ENCODE measurements at places on chromosomes 3 and 15.
A peak's percentile ranks its signal among the peaks of the same experiment; 100 is the strongest.

DNA sequence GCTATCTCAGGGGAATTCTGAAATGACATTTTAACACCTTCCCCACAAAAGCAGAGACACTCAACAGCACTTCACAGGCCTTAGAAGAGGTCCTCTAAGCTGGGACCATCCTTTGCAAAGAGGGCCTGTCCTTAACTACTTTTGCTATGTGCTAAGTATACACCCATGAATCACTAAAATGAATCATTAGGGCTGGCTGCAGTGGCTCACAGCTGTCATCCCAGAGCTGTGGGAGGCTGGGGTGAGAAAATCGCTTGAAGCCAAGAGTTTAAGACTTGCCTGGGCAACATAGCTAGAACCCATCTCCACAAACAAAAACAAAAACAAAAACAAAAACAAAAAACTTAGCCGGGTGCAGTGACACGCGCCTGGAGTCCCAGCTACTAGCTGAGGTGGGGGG is 53.9 kb upstream of the MELTF start:
- no peaks in the 10 kb centered on the region for H3K4me1 ChIP-seq
- H3K4me3 ChIP-seq, result no peak overlapping the region
- H3K27me3 ChIP-seq, result no peaks in the 10 kb centered on the region
- no peak overlapping the region for H3K27ac ChIP-seq
- DNase-seq, result no peak

GRCh38 chr3:94739420-94739819 is 676.6 kb downstream of the NSUN3 start:
- no peaks in the 10 kb centered on the region for H3K4me1 ChIP-seq
- no peaks in the 10 kb centered on the region for H3K36me3 ChIP-seq
- no peak overlapping the region for H3K27ac ChIP-seq
- no peak overlapping the region for H3K4me3 ChIP-seq

- no peaks in the 10 kb centered on the region for H3K4me1 ChIP-seq
- no peaks in the 10 kb centered on the region for H3K27me3 ChIP-seq
- H3K27ac ChIP-seq, result no peak overlapping the region
- H3K36me3 ChIP-seq, result peaks cover 10% of the 10 kb centered on the region
- no peak overlapping the region for H3K4me3 ChIP-seq
- DNase-seq, result peak; percentile 16
Measured at GRCh38 chr15:22884344-22884743, 45.9 kb downstream of the NIPA2 start.

DNA sequence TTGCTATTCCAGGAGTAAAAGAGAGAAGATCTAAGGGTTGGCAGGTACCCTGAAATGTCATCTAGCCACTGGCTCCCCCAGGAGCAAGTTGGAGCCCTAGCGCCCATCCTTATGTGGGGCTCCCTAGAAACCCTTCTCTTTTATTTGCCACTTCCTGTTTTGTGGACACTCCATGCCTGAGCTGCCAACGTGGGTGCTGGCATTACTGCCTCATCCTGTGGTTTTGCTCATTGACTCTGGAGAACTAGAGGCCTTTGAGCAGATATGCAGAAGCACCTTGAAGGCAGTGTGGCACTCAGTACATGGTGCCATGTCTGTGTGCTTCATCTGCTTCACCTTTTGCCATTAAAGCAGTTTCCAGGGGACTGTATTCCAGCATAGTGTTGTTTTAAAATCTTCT is 8.1 kb downstream of the EDEM1 start:
- no peak overlapping the region for H3K4me3 ChIP-seq
- DNase-seq, result peak; percentile 51
- peaks cover 21% of the 10 kb centered on the region for H3K36me3 ChIP-seq

DNA sequence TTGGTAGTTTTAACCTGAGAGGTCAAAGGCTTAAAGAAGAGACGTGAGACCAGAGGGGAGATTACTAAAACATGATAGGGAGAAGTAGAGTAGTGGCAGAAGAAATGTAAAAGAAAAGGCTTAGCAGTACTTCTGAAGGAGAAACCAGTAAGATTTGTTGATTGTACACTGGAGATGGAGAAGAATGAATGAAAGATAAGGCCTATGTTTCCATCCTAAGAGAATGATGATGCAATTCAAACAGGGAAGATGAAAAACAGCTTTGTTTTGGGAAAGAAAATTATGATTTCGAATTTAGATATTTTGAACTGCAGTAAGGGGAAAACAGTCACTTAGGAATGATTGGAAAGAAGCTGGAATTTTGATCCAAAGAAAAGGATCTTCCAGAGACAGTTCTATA is 97.4 kb upstream of the PLXND1 start:
- no peaks in the 10 kb centered on the region for H3K4me1 ChIP-seq
- no peak for DNase-seq
- H3K27ac ChIP-seq, result no peak overlapping the region
- H3K36me3 ChIP-seq, result no peaks in the 10 kb centered on the region

- H3K27me3 ChIP-seq, result no peaks in the 10 kb centered on the region
- DNase-seq, result no peak
- no peaks in the 10 kb centered on the region for H3K4me1 ChIP-seq
- no peak overlapping the region for H3K27ac ChIP-seq
Measured at GRCh38 chr3:53694666-53695323, 151.4 kb downstream of the CHDH start.

GRCh38 chr3:9903238-9903624 is 583 bp downstream of the IL17RE start:
- no peak for DNase-seq
- H3K4me3 ChIP-seq, result peak overlapping the region; percentile 28
- H3K36me3 ChIP-seq, result no peaks in the 10 kb centered on the region
- H3K27me3 ChIP-seq, result no peaks in the 10 kb centered on the region
- H3K4me1 ChIP-seq, result peaks cover 25% of the 10 kb centered on the region

DNA sequence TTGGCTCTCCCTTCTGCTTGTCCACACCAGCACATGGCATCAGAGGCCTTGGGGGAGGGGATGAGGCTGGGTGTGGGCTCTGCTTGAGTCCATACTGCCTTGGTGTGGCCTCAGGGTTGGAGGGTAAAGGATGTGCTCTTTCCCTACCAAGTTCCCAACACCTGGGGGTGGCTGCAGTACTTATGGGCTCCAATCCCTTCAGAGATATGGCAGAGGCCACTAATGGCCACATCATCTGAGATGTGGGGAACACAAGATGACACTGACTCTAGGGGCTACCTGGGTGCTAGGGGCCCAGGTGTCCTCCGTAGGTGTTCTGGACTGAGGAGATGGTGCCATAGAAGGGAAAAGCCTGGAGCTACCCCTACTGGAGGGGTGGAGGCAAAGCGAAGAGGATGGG is 6.9 kb downstream of the CXCR6 start:
- H3K27me3 ChIP-seq, result no peaks in the 10 kb centered on the region
- DNase-seq, result no peak
- H3K36me3 ChIP-seq, result peaks cover 87% of the 10 kb centered on the region
- peak overlapping the region; percentile 79 for H3K27ac ChIP-seq
- no peak overlapping the region for H3K4me3 ChIP-seq

DNA sequence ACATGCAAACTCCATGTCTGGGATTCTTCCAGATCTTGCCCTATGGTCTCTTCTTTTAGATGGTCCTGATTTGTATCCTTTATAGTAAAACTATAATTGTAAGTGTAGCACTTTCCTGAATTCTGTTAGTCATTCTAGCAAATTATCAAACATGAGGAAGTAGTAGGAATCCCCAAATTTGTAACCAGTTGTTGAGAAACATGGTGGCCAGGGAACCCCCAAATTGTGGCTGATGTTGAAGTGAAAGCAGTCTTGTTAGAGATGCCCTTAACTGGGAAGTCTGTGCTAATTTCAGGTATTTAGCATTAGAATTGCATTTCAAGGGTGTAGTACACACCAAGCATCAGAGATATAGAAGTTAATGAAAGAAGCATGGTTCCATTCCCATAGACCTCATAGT is 180.4 kb upstream of the STT3B start:
- no peaks in the 10 kb centered on the region for H3K27me3 ChIP-seq
- no peak for DNase-seq
- no peak overlapping the region for H3K27ac ChIP-seq

- H3K27me3 ChIP-seq, result no peaks in the 10 kb centered on the region
- no peak overlapping the region for H3K4me3 ChIP-seq
- no peak overlapping the region for H3K27ac ChIP-seq
- no peak for DNase-seq
- H3K36me3 ChIP-seq, result no peaks in the 10 kb centered on the region
- no peaks in the 10 kb centered on the region for H3K4me1 ChIP-seq
Measured at GRCh38 chr3:72229952-72230351, 445.0 kb upstream of the PROK2 start.

- no peak for DNase-seq
- no peak overlapping the region for H3K27ac ChIP-seq
- no peaks in the 10 kb centered on the region for H3K27me3 ChIP-seq
- no peaks in the 10 kb centered on the region for H3K4me1 ChIP-seq
- H3K4me3 ChIP-seq, result no peak overlapping the region
Measured at GRCh38 chr3:160822936-160823335, 66.9 kb downstream of the PPM1L start.

GRCh38 chr3:173733029-173733652 is 335.6 kb downstream of the NLGN1 start:
- H3K4me3 ChIP-seq, result no peak overlapping the region
- H3K36me3 ChIP-seq, result no peaks in the 10 kb centered on the region
- DNase-seq, result no peak

DNA sequence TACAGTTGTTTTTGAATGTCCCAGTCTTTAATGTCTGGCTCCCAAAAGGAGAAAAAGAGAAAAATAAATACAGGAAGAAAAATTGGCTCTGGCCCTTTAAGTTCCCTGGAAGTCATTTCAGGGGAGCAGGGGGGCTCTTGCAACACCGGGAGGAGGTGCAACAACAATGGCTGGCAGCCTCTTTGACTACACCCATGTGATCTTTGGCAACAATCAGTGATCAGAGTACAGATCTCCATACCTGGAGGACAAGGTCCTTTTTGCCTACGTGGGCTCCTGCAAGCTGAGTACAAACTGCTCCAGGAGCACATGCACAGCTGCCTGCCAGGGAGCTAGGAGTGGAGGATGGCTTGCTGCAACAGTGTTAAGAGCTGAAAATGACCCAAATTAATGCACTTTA is 63.9 kb downstream of the GLCE start:
- H3K4me1 ChIP-seq, result no peaks in the 10 kb centered on the region
- H3K4me3 ChIP-seq, result no peak overlapping the region
- no peaks in the 10 kb centered on the region for H3K36me3 ChIP-seq
- no peak for DNase-seq

DNA sequence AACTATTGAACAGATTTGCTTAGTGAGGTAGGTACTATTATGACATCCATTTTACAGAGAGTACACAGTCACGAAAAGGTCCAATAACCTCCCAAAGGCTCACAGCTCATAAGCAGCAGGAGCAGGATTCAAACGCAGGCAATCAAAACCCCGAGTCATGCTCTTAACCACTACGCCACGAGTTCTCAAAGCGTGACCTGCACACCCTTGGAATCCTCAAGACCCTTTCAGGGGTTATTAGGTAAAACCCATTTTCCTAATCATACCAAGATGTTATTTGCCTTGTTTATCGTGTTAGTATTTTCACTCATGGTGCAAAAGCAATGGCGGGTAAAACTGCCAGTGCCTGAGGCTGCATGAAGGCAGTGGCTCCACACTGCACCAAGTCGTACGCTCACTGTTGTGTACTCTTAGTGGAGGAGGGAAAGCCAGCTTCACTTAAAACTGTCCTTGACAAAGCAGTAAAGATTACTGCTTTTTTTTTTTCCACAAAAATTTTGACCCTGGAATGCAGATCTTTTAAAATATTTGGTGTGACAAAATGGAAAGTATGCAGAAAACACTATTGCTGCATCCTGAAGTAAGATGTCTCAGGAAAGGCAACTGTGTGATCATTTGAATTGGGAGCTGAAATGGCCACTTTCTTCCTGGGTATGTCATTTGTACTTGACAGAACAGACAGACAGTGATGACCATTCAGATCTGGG is 96.1 kb downstream of the IGF2BP2 start:
- H3K27me3 ChIP-seq, result no peaks in the 10 kb centered on the region
- H3K4me3 ChIP-seq, result no peak overlapping the region
- H3K4me1 ChIP-seq, result no peaks in the 10 kb centered on the region
- no peaks in the 10 kb centered on the region for H3K36me3 ChIP-seq
- DNase-seq, result no peak
- no peak overlapping the region for H3K27ac ChIP-seq

DNA sequence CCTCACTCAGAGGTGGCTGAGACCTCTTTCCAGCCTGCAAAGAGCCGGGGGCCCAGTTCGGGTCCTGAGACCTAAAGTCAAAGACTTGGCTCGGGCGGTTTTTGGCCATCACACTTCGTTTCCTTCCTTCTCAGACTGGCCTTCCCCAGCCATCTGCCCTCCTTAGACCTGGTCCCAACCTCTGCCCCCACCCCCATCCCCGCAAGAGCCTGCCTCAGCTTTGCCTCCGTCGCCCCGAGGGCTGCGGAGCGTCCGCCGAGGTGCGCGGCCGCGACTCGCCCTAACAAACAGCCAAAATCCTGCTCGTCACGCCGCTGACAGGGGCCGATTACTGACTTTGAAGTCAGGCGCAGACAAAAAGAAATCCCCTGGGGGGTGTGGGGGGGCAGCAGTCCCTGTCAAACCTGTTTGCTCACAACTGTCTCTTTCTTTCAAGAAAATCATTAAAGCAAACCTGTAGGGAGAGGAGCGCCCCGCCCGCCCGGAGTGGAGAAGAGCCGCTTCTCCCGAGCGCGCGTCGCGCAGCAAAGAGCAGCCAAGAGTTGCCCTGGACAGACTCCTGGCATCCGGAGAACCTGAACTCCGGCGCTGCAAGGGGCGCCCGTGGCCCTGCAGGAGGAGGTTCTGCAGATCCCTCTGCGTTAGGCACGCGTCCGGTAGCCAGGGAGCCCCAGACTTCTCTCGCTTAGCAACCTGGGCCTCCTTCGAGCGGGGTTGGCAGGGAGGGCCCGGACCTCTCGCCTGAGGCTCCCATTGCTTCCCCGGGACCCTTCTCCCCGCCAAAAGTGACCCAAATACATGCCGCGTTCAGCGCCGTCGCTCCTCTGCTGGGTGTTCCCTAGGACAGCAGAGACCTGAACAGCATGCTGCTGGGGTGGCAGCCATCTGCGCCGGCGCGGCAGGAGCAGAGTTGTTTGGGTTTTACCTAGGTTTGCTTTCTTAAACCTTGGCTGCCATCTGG is 4.5 kb downstream of the SOX14 start:
- H3K4me1 ChIP-seq, result peaks cover 12% of the 10 kb centered on the region
- H3K36me3 ChIP-seq, result no peaks in the 10 kb centered on the region
- no peak for DNase-seq
- peaks cover 96% of the 10 kb centered on the region for H3K27me3 ChIP-seq
- H3K4me3 ChIP-seq, result no peak overlapping the region
